ENCODE measurements at places on chromosomes 16 and 17. TPM values are rescaled to one million over a fixed set of nuclear protein-coding genes. Genes with fewer than 3 reads are reported as not detected.

NPIPB9 gene
- 7.8 TPM for total RNA-seq

CCDC154 gene
- total RNA-seq, result 3.6 TPM

CPNE7 gene
- total RNA-seq, result 0.81 TPM

KCNG4 gene
- not detected for total RNA-seq

DHRS11 gene
- 5.2 TPM for total RNA-seq

SLC6A4 gene
- total RNA-seq, result not detected

- no peak overlapping the region for H3K27ac ChIP-seq
- no peaks in the 10 kb centered on the region for H3K4me1 ChIP-seq
- H3K4me3 ChIP-seq, result no peak overlapping the region
These were observed 30.9 kb upstream of the GCSH start for GRCh38 chr16:81127051-81127450.

DNA sequence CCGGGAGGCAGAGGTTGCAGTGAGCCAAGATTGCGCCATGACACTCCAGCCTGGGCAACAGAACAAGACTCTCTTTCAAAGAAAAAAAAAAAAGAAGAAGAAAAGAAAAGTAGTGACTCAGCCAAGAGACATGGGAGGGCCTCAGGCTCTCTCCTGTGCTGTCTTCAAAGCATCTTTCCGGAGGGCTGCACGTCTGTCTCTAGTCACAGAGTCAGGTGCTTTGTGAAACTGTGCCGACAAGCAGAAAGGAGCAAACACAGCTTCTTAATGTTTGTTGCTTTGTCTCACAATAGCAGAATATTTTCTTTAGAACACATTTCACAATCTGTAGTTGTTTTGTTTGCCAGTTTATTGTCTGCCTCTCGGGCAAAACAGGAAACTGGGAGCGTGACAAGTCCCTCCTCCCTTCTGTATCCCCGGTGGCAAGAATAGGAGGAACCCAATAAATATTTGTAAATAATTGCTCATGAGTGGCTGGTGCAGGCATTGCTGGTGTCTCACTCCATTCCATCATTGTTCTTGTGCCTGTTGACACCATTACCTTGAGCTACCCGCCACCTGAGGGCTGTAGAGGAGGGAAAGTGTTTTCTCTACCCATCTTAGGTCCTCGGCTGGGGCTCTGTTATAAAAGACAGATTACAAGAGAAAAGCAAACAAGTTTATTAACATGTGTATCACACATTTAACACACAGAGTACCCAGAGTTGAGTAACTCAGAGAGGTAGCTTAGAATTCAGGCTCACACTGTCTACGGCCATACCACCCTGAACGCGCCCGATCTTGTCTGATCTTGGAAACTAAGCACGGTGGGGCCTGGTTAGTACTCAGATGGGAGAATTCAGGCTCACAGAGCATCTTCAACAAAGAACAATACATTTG lies 5.5 kb downstream of the GAST start:
- H3K4me1 ChIP-seq, result no peaks in the 10 kb centered on the region
- H3K27me3 ChIP-seq, result peaks cover 2% of the 10 kb centered on the region

GRCh38 chr17:43125967-43126910 lies 1.1 kb upstream of the BRCA1 start:
- peaks cover 13% of the 10 kb centered on the region for H3K36me3 ChIP-seq
- peak overlapping the region; percentile 97 for H3K27ac ChIP-seq
- no peaks in the 10 kb centered on the region for H3K27me3 ChIP-seq
- peak overlapping the region; percentile 99 for H3K4me3 ChIP-seq
- DNase-seq, result no peak
- peaks cover 25% of the 10 kb centered on the region for H3K4me1 ChIP-seq

DNA sequence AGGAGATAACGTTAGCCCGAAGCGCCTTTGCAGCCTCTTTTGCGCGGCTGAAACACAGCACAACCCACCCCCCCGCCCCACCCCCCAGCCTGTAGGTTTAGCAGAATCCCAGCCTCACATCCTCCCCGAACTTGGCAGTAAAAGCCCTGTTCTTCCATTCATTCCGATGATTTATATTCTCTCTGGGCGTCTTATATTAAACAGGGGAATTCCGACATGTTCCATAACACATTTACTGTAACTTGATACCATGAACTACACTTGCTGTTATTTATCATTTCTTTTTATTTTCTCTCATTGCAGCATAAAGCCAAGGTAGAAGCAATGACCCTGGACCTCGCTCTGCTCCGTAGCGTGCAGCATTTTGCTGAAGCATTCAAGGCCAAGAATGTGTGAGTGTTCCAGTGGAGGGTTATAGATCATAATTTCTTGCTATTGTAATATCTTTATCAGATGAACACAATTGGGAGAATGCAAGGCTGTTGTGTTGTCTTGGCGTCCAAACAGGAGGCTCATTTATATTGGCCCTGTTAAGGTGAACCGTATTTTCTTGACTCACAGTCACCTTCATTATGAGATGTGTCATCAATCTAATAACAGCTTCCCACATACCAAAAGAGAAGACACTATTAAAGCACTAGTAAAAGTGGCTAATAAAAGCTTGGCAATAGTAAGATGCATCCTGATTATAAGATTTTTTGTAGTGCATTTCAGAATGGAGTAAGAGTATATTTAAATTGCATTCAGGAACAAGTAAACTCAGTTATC lies 287.3 kb downstream of the WWOX start:
- H3K27me3 ChIP-seq, result no peaks in the 10 kb centered on the region
- no peaks in the 10 kb centered on the region for H3K4me1 ChIP-seq

GRCh38 chr17:2438823-2439222 lies 38.0 kb upstream of the MNT start:
- H3K27ac ChIP-seq, result peak overlapping the region; percentile 47
- H3K27me3 ChIP-seq, result no peaks in the 10 kb centered on the region

GRCh38 chr17:55734128-55734781 lies 11.6 kb upstream of the TMEM100 start:
- H3K36me3 ChIP-seq, result no peaks in the 10 kb centered on the region
- peak overlapping the region; percentile 61 for H3K27ac ChIP-seq
- H3K4me1 ChIP-seq, result peaks cover 10% of the 10 kb centered on the region

GRCh38 chr16:4330277-4330874 lies 14.5 kb downstream of the GLIS2 start:
- no peaks in the 10 kb centered on the region for H3K36me3 ChIP-seq
- peak; percentile 77 for DNase-seq
- H3K4me1 ChIP-seq, result peaks cover 2% of the 10 kb centered on the region
- H3K27me3 ChIP-seq, result no peaks in the 10 kb centered on the region
- no peak overlapping the region for H3K27ac ChIP-seq

DNA sequence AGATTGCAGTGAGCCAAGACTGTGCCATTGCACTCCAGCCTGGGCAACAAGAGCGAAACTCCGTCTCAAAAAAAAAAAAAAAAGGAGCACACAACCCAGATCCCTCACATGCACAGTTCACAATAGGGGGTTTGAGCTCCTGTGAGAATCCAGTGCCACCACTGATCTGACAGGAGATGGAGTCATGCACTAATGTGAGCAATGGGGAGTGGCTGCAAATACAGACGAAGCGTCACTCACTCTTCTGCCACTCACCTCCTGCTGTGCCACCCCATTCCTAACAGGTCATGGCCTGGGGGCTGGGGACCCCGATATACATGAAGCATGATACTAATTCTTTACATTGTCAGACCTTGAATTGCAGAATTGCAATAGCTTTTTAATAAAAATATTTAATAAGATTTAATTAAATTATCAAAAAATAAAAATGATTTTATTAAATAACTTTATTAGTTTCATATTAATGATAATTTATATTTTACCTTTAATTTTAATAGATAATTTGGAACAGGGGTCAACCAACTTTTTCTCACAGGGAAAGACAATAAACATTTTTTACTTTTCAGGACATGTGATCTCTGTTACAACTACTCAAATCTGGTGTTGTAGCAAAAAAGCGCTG lies 171.4 kb downstream of the COPRS start:
- no peaks in the 10 kb centered on the region for H3K36me3 ChIP-seq
- H3K27ac ChIP-seq, result no peak overlapping the region
- no peak for DNase-seq
- H3K4me3 ChIP-seq, result no peak overlapping the region
- no peaks in the 10 kb centered on the region for H3K4me1 ChIP-seq

DNA sequence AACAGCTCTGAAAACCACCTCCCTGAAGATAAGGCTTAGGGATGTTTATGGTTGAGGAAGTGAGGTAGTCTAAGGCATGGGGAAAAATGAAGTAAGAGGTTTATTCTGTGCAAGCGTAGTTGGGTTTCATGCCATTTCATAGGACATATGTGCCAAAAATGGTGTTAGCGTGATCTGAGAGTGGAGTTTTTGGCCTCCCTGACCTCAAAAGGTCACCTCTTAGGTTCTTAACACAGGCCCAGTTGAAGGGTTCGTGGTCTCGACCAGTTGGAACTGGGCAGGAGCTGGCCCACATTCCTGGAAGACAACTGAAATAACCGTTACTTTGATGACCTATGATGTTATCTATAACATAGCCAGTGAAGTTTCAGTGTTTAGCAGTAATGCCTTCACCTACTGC lies 57.0 kb downstream of the MRTFB start:
- H3K27me3 ChIP-seq, result no peaks in the 10 kb centered on the region
- DNase-seq, result no peak
- no peak overlapping the region for H3K4me3 ChIP-seq
- no peaks in the 10 kb centered on the region for H3K36me3 ChIP-seq
- peaks cover 9% of the 10 kb centered on the region for H3K4me1 ChIP-seq

GRCh38 chr17:49455272-49455861 lies 39.7 kb upstream of the NGFR start:
- H3K4me1 ChIP-seq, result peaks cover 21% of the 10 kb centered on the region
- peaks cover 22% of the 10 kb centered on the region for H3K27me3 ChIP-seq
- no peak for DNase-seq
- no peaks in the 10 kb centered on the region for H3K36me3 ChIP-seq
- no peak overlapping the region for H3K27ac ChIP-seq

- H3K4me1 ChIP-seq, result peaks cover 4% of the 10 kb centered on the region
- H3K4me3 ChIP-seq, result no peak overlapping the region
- no peaks in the 10 kb centered on the region for H3K27me3 ChIP-seq
These were observed 21.3 kb downstream of the TMEM186 start for GRCh38 chr16:8776129-8776584.

- H3K4me3 ChIP-seq, result peak overlapping the region; percentile 82
- no peaks in the 10 kb centered on the region for H3K27me3 ChIP-seq
- H3K36me3 ChIP-seq, result no peaks in the 10 kb centered on the region
- DNase-seq, result no peak
- H3K4me1 ChIP-seq, result peaks cover 50% of the 10 kb centered on the region
These were observed 12.4 kb downstream of the ZFPM1 start for GRCh38 chr16:88465387-88465983.

- DNase-seq, result no peak
- H3K4me3 ChIP-seq, result no peak within 1 kb of the TSS
- H3K36me3 ChIP-seq, result no peaks in the 10 kb centered on the region
- peaks cover 37% of the 10 kb centered on the region for H3K27me3 ChIP-seq
- no peaks in the 10 kb centered on the region for H3K4me1 ChIP-seq
- H3K27ac ChIP-seq, result no peak within 1 kb of the TSS
These were observed at the start of gene KRTAP4-16 for GRCh38 chr17:41101586-41102259. Gene KRTAP4-16, minus strand, starts transcription at chr17:41102209. Its CDS starts 0 bp downstream, at chr17:41102209.
